ENCODE measurements at places on chromosomes 6 and 20. TPM values are rescaled to one million over a fixed set of nuclear protein-coding genes. Genes with fewer than 3 reads are reported as not detected.

DNA sequence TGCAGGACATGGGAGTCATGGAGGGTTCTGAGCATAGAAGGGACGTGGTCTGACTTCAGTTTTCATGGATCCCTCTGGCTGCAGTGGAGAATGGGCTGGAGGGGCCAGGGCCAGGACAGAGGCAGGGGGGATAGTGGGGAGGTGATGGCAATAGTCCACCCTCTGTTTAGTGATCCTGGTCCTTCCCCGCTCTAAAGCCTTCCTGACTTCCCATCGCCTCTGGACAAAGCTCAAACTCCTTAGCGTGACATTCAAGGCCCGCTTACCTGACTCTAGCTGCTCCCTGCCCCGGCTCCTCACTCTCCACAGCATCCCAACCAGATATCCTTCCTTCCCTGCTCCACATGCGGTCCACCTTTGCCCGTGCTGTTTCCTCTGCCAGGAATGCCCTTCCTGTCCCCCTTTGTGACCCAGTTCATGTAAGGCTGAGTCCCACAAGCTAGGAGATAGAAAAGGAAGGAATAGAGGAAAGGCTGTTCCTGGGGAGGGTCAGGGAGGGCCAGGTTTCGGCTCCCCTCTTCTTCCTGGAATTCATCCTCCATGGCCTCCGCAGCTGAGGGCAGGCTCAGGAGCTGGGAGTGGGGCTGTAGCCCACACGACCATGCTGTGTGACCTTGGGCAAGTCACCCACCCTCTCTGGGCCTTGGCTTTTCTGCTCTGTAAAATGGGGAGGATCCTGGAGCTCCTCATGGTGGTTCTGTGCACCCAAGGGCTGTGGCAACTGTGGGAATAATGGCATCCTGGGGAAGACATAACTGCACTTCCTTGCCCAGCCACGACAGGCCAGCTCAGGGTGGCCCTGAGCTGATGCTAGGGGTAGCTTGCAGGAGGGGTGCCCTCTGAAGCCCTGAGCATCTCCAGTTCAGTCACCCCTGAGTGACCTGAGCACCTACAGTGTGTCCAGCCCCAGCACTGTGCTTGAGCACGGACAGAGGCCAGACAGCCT is 116.1 kb downstream of the CEBPB start:
- DNase-seq, result no peak

DNA sequence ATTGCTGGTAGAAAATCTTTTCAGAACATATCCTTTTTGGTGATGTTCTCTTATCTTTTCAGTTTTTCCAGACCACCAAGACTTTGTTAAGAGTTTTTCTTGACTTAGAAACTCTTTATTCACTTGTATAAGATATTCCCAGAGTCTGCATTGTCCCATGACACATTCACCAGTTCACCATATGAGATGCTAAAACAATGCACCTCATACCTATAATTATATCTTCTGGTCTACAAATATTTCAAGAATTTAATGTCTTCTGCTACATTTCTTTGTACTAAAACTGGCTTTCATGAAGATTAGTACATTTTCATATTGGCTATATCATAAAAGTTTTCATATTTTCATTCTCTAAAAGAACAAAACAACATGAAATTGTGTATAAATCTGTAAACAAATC is 111.3 kb downstream of the ADGRG6 start:
- no peak for DNase-seq

DNA sequence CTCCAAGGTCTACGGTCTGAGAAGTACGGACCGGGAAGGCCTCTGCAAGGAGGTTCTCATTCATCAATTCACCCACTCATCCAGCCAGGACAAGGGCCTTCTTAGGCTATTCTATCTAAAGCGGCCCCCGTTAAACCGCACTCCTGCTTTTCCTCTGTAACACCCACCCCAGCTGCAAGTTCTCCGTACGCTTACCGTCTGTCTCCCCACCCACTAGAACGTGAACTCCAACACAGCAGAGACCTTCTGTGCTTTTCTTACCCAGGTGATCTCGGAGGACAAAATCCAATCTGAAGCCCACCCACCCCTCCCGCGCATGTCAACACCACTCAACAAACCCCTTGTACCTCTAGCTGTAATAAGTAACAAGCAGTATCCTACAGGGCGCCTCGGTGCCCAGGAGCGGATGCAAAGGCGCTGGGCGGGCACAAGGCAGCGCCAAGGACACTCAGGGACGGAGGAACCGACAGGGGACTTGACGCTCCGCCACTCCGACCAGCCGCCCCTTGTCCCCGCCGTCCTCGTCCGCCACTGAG is 351 bp downstream of the AURKA start:
- no peak for DNase-seq

GRCh38 chr20:45818239-45818638 is 5.8 kb downstream of the UBE2C start:
- DNase-seq, result no peak

DNA sequence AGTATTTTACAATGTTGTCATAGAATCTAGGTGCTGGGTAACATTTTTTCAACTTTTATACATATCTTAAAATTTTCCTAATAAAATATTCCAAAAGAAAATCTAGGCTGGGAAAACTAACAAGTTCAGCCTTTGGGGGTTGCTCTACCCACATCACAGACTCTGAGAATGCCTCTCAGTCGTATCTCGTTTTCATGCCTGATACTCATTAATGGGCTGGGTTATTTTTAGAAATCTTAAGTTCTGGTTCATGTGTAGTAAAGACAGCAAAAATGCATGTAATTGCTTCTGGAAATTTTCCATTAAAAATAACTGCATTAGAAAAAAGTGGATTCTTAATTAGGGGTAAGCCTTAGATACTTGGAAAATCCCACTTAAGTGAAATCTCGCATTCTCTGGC is 149.3 kb downstream of the SLC24A3 start:
- DNase-seq, result no peak

- DNase-seq, result no peak
Observed at GRCh38 chr6:13453771-13454251, 33.6 kb downstream of the GFOD1 start.

DNA sequence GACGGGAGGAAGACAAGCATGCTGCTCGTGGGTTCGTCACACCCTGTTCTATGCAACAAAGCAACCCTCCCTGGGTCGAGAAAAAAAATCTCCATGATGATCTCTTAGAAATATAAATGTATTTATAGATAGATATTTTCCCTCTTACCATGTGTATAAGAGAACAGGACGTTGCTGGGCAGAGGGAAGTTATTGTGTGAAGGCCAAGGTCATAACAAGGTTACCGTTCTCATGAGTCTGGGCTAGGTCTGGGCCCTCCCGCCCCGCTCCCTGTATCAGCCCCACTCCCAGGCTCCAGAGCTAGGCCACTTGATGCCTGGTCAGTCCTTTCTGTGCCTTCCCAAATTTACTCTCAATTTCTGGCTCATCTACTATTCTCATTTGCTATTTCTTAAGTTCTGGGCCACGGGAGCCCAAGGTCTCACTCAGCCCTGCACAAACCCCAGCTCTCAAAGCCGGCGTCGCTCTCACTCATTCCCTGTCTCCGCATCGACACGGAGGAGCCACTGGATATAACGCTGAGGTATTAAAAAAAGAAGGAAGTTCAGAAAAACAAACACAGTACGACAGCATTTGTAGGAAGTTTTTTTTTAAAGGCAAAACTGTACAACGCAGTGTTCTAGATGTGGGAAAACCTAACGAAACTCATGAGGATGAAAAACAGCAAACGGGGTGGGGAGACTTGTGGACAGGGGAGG is 96.8 kb downstream of the PSMG4 start:
- no peak for DNase-seq

DNA sequence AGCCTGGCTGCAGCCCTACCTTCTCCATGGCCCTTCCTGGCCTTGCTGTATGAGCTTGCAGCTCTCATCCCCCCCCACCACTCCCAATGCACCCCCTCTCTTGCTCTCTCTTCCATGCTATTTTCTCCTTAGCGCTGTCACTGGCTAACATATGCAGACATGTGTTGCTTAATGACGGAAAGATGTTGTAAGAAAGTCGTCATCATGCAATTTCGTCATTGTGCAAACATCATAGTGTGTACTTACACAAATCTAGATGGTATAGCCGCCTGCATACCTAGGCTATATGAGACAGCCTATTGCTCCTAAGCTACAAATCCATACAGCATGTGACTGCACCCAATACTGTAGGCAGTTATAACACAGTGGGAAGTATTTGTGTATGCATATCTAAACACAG is 27.0 kb downstream of the ANGPT4 start:
- no peak for DNase-seq

DNA sequence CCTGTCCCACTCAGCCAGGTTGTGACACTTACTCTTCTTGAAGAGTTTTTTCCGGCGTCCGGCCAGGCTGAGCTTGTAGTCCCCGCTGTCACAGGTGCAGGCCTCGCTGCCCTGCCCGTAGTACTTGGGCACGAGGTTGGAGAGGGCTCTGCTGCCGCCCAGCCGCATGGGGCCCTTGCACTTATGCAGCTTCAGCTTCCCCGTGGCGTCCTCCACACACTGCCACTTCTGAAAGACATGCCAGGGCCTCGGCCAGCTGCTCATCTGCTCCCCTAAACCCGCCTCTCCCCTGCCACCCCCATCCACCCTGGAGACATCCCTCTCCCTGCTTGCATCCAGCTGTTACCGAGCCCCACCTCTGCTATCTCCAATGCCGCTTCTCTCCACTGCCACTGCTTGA is 113.1 kb downstream of the SULF2 start:
- DNase-seq, result no peak

DNA sequence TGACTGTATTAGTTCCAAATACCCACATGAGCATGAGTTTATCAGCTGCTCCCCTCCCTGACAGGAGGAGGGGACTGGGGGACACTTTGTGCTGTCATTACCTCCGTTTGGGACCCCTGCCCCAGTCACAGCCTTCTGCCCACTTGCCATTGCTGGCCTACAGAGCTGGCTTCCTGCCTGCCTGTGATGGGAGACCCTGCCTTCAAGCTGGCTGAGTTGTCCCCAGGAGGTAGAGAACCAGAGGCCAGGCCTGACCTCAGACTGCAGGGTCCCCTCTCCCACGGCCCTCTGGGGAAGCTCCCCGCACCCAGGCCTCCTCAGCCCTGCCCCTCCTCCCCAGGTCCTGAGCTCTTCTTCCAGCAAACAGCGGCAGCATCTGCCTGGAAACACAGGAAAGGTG is 105.5 kb downstream of the JPH2 start:
- no peak for DNase-seq

DNA sequence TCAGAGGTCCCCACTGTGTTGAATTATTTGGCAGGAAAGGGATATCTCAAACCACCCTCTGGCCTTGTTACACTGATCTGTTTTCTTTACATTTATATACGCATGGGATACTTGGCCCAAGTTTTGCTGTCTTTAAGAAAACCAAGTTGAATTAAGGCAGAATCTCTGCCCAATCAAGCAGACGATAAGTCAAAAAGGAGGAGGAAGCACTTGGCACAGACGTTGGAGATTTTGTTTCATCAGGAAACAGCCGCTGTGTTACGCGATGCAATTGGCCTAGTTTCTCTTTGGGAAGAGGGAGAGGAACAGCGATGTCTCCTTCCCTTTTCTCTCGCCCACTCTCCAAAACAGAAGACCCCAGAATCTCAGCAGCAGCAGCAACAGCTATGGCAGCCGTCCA is 20.2 kb upstream of the NAA20 start:
- no peak for DNase-seq

DNA sequence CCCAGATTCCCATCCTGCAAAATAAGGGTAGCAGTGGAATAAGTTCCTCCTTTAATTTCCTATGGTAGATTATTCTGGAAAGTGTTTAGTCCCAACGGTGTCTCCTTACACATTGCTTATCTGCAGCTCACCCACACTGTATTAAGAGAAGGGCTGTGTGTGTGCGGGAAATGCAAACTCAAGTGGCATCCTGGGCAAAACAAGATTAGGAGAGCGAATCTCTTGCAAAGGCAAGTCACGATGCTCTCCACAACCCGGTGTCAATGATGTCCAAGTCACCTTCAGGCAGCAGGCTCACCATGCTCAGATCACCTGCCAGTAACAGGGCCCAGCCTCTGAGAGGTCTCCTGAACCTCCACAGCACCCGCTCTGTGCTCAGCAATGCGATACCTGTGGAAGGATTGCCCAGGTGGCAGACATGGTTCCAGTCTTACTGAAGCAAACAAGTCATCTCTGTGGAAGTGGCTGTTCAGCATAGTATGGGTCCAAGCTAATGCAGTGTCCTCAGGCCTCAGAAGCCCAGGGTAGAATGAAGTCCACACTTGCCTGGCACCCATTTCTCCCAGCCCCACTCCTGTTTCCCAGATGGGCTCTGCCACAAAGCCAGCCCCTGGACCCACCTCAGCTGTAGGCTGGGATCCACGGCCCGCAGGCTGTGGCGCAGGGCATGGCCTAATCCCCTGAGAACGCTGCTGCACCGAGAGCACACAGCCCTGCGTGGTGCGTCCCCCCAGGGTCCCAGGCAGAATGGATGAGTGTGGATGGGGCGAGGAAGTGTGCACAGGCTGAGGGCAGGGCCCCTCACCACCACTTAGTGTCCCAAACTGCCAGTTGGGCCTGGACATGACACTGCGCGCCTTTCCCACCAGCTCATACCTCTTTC is 101.2 kb downstream of the PXDC1 start:
- DNase-seq, result no peak

- DNase-seq, result no peak
Observed at GRCh38 chr6:52929321-52930164, 20.0 kb upstream of the GSTA3 start.

- no peak for DNase-seq
Observed at GRCh38 chr6:165077876-165078275, 231.5 kb downstream of the C6orf118 start.

DNA sequence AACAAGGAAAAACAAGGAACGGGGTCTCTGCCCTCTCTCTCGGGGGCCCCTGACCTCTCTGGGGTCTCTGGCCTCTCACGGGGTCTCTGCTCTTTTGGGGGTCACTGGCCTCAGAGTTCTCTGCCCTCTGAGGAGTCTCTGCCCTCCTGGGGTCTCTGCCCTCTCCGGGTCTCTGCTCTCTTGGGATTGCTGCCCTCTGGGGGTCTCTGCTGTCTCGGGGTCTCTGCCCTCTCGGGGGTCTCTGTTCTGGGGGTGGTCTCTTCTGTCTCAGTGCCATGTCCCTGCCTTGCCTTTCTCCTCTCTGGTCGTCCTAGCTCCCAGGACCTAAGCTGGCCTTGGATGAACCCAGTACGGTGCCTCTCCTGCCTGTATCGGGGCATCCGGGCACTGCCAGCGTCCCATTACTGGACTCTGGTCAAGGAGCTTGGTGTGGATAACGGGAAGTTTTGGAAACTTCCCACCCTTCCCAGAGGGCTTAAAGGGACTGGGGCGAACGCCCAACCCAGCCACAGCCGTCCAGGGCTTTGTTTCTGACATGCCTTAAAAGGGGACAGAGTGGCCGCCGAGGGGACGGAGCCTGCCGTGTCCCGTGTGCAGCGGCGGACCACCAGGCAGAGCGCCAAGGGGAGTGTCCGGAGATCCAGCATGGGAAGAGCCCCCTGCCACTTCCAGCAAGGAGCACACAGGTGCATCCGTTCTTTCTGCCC is 24.7 kb upstream of the MRGBP start:
- DNase-seq, result no peak

GRCh38 chr6:7974938-7975763 is 64.6 kb upstream of the TXNDC5 start:
- no peak for DNase-seq

TRIM15 gene
- 0.14 TPM for polyA plus RNA-seq

RBPJL gene
- 0.20 TPM for polyA plus RNA-seq

NKAPL gene
- 2.5 TPM for polyA plus RNA-seq

BACH2 gene
- 10.4 TPM for polyA plus RNA-seq

ADTRP gene
- polyA plus RNA-seq, result 0.81 TPM

COL10A1 gene
- 0.30 TPM for polyA plus RNA-seq

All from renal cortex interstitium (tissue), 15 donors.